ENCODE measurements at places on chromosomes 5 and 9.

DNA sequence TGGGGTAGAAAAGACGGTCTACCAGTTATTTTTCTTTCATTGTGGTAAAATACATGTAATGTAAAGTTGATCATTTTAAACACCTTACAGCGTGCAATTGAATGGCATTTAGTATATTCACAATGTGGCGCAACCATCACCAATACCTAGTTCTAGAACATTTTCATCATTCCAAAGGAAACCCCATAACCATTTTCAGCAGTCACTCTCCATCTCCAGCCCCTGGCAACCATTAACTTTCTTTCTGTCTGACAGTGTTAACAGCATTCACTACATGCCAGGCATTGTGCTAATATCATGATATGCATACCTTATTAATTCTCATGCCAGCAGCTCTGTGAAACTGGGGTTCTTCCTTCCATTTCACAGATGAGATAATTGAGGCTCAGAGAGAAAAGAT is 32.0 kb downstream of the PTGS1 start:
- peak; percentile 68 for DNase-seq

DNA sequence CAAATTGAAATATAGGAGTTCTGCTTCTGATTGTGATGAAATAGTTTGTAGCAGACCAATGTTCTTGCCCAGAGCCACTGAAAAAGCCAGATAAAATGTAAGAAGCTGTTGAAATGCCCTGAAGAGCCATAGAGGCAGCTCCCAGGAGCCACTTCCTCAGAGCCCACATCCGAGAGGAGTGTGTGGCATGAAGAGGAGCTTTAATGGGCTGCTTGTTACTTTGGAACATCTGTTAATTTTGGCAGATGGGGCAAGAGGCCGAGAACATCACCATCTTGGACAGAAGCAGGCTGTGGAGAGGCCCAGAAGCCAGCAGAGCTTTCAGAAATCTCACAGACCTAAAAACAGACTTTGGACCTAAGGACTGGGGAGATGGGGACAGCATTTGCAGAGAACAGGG is 370.8 kb downstream of the GADD45G start:
- no peak for DNase-seq

GRCh38 chr5:59694411-59694810 is 199.1 kb downstream of the PDE4D start:
- no peak for DNase-seq

DNA sequence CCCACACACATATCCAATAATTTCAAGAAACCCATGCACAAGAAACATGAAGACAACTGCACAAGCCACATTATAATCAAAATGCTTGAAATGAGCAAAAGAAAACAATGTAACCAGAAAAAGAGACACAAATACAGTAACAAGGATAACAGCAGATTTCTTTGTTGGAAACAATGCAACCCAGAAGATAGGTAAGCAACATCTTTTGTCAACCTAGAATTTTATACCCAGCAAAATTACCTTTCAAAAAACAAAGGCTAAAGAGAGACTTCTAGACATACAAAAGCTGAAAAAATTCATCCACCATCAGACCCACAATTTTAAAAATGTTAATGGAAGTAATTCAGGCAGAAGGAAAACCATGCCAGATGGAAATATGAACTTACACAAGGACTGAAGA is 5.0 kb upstream of the COL23A1 start:
- no peak for DNase-seq

DNA sequence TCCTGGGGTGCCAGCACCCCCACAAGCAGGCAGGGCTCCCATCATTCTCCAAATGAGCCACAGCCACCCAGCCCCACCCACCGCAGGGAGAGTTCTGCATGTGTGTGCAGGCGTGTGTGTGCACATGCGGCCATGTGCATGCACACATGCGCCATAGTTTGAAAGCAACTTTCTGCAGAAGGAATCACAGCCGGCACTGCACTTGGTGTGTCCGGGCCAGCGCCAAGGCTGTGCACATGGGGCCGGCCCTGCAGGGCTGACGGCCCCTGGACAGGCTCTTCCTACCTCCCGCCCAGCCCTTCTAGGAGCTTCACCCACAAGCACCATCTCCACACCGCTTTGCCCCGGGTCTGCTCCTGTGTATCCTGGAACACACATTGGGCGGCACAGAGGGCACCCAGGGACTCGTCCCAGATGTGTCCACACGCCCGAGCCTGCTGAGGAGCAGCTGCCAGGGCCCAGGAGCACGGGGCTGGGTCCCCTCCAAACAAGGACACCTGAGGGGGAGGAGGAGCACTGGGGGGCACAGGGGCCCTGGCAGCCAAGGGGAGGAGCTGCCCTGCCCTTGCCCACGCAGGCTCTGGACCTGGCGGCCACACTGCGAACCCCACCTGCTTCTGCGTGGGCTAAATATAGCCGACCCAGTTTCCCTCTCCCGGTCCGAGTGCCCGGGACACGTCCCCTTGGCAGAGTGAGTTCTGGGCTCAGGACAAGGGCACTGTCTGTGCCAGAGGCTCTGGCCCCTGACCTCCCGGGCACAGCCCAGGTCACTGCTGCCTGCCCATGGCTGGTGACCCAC is 19.1 kb downstream of the TPPP start:
- DNase-seq = no peak

GRCh38 chr9:20753761-20754160 is 69.7 kb downstream of the FOCAD start:
- peak; percentile 8 for DNase-seq

GRCh38 chr5:10832987-10833386 is 72.0 kb upstream of the DAP start:
- DNase-seq = no peak

DNA sequence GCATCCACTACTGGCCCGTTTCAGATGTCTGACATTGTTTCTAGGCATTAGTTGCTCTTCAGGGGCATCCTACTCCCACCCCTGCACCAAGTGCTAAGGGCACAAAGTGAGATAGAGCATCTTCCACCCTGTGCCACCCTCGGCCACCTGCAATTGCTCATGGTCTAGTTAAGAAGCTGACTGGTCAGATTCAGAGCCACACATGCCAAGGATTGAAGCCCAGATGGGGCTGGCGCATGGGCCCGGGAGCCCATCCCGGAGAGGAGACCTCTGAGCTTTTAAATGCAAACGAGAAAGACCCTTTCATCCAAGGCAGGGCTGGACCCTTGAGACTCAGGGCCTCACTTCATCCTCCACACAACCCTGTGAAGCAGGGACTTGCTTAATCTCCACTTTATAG is 28.5 kb downstream of the HRH2 start:
- DNase-seq = no peak

GRCh38 chr5:99004960-99005359 is 76.2 kb upstream of the CHD1 start:
- DNase-seq = no peak

DNA sequence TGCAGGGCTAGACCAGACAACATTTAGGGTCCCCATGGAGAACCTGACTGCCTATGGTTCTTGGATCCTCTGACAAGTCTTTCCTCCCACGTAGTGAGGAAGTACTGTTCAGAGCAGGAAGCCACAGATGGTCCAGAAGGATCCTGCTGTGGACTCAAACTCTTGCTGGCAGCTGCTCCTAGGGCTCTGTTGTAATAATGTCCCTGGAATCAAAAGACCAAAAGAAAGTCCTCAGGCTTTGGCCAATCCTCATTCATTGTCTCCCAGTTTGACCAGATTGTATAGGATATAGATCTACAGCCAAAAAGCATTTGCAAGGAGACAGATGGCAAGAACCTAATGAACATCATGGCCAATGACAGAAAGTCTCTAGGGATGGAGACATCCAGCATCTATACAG is 53.9 kb downstream of the SEMA6A start:
- no peak for DNase-seq

GRCh38 chr5:73160239-73160671 is 12.7 kb upstream of the TMEM174 start:
- DNase-seq = no peak

DNA sequence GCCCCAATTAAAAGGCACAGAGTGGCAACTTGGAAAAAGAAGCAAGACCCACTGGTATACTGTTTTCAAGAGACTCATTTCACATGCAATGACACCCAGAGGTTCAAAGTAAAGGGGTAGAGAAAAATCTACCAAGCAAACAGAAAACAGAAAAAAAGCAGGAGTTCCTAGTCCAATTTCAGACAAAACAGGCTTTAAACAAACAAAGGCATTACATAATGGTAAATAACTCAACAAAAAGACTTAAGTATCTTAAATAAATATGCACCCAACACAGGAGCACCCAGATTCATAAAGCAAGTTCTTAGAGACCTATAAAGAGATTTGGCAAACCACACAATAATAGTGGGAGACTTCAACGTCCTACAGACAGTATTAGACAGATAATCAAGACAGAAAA is 215.8 kb downstream of the SLCO4C1 start:
- DNase-seq = no peak

GRCh38 chr9:107838766-107839165 is 349.2 kb upstream of the KLF4 start:
- no peak for DNase-seq

GRCh38 chr9:112817860-112818203 is 67.3 kb downstream of the SNX30 start:
- no peak for DNase-seq

GRCh38 chr9:104833696-104834095 is 69.8 kb downstream of the NIPSNAP3B start:
- DNase-seq = no peak

GRCh38 chr5:138981131-138981530 is 106.0 kb upstream of the LRRTM2 start:
- peak; percentile 89 for DNase-seq

- no peak for DNase-seq
Measured at GRCh38 chr5:133497608-133498348, 114.6 kb downstream of the FSTL4 start.

- DNase-seq = no peak
Measured at GRCh38 chr5:42858687-42859086, 47.0 kb upstream of the SELENOP start.

DNA sequence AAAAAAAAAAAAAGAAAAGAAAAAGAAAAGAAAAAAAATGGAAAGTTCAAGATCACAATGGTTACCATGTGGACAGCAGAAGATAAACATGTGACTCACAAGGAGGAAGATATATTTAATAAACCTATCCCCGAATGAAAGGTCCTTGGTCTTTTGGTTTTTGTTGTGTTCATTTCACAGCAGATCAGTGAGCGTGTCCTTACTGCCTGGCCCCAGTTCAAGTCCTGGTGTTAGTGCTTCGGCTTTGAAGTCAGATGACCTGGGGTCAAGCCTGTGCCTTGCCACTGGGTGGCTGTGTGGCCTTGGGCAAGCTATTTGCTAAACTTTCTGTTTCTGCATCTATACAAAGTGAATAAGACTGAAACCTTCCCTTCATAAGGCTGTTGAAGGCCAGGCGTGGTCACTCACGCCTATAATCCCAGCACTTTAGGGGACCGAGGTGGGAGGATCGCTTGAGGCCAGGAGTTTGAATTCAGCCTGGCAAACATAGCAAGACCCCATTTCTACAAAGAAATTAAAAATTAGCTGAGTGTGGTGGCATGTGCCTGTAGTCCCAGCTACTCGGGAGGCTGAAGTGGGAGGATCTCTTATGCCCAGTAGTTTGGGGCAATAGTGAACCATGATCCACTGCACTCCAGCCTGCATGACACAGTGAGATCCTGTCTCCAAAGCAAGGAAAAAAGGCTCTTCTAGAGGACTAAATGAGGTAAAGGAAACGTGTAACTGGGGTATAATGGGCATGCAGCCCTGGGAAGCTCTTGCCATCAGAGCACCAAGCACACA is 94.5 kb upstream of the SPATA31D4 start:
- DNase-seq = peak; percentile 47

DNA sequence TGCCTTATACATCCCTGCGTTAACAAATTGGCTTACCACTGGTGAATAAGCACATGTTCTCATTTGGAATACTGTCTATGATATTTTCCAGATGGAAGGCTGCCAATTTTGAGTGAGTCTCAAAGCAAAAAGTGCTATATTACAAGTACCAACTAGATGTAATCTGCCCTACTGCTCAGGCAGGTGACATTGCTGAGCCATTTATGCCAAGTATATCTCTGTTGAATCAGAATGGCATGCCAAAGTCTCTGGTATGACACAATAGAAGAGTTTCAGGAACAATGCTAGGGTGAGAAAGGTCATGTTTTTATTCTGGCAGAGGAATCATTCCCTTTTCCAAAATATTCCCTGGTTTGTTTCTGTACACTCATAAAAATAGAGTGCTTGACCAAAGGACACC is 356.5 kb downstream of the CDH9 start:
- no peak for DNase-seq

- peak; percentile 98 for DNase-seq
Measured at GRCh38 chr5:136018814-136019783, 9.7 kb upstream of the TGFBI start.

DNA sequence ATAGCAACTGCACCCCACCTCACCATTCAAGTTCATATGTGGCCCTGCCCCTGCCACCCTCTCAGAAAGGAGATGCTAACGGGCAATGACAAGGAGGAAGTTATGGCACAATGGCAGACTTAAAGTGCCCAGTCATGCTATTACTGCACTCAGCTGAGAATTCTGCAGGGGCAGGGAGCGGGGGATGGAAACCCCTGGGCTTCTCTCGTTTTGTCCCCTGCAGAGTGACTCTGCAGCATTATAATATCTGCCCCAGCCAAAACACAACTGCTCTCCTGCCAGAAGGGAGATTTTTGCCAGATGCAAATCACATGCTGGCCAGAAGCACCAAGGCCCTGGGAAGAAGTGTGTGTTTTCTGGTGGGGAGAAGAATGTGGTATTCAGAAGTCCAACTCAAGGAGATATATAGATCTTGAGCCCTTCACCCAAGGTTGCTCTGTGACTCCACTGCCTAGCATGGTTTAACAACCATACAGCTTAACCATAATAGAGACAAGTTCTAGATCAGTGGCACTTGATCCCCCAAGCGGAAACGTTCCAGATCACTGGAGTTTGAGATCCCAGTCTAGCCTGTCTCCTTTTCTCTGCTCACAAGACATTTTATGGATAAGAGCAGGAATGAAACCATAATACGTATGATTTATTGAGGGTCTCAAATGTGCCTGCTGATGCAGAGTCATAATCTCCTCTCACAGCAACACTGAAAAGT is 207.0 kb upstream of the MAP3K1 start:
- peak; percentile 82 for DNase-seq

GRCh38 chr9:70020991-70021571 is 22.6 kb upstream of the MAMDC2 start:
- DNase-seq = peak; percentile 93

- DNase-seq = no peak
Measured at GRCh38 chr5:156387391-156387790, 60.4 kb downstream of the SGCD start.

DNA sequence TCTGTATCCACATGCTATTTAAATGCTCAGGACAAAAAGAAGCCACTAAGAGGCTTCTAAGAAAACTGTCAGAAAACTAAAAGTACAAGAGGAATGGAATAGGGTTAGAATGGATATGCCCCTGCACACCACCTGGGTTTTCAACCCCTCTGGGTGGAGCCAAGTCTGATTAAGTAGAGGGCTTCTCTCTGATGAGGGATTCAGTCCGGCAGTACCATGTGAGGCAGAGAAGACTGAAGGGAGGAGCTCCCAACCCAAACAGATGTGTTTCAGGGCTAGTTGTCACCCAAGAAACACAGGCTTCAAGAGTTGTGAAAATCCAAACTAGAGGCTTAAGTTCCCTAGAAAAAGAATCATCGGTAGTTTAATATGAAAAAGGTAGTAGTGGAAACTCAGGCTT is 12.5 kb downstream of the NREP start:
- no peak for DNase-seq

GRCh38 chr9:38434853-38435252 is 10.6 kb upstream of the IGFBPL1 start:
- DNase-seq = no peak

Measured in EH (cell line).